ENCODE measurements at places on chromosomes 13 and 19.
A peak's percentile ranks its signal among the peaks of the same experiment; 100 is the strongest.

DNA sequence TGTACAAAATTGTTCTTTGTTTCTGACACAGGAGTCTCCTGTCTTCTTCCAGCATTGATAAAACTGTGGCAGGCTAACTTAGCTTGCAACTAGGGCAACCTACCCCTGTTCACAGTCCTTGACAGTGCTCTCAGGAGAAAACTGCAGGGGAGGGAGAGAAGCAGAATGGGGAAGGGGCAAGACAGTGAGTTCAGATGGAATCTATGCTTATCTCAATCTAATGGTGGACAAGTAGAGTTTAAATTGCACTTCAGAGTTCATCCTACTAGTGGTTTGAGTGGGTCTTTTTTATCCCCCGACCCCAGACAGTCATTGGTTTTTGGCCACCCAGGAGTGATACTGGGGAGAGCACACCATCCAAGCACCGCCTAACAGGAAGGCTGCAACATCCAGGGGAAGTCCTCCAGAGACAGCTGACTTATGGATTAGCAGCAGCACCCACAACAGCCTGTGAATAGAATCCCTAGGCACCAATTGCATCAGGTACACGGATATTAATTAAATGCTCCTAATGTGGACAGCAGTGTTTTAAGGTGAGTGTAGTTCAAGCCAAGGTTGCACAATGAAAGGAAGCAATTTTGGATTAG lies 236.6 kb downstream of the NHLRC3 start:
- DNase-seq, result no peak

- no peak for DNase-seq
These were observed 27.4 kb downstream of the NDFIP2 start for GRCh38 chr13:79508224-79508961.

GRCh38 chr19:15199661-15200552 lies 888 bp downstream of the NOTCH3 start:
- DNase-seq, result no peak

DNA sequence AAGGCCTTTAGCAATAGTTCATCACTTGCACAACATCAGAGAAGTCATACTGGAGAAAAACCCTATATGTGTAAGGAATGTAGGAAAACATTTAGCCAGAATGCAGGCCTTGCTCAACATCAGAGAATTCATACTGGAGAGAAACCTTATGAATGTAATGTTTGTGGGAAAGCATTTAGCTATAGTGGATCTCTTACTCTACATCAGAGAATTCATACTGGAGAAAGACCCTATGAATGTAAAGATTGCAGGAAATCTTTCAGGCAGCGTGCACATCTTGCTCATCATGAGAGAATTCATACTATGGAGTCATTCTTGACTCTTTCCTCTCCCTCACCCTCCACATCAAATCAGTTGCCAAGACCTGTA lies 19.8 kb downstream of the ZNF583 start:
- DNase-seq, result no peak

DNA sequence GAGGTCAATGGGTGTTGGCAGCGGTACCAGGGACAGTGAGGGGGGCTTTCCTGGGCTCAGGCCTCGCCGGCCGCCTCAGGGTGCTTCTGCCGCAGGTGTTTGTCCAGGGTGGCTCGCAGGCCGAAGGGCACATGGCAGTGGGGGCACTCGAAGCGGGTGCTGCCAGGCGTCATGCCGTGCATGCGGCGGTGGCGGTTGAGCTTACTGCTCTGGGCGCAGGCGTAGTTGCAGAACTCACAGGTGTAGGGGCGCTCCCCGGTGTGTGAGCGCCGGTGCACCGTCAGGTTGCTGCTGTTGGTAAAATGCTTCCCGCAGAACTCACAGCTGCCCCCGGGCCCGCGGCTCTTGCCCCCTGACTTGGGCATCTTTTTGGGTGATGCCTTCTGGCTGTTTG lies 4.7 kb downstream of the ZNF296 start:
- no peak for DNase-seq

DNA sequence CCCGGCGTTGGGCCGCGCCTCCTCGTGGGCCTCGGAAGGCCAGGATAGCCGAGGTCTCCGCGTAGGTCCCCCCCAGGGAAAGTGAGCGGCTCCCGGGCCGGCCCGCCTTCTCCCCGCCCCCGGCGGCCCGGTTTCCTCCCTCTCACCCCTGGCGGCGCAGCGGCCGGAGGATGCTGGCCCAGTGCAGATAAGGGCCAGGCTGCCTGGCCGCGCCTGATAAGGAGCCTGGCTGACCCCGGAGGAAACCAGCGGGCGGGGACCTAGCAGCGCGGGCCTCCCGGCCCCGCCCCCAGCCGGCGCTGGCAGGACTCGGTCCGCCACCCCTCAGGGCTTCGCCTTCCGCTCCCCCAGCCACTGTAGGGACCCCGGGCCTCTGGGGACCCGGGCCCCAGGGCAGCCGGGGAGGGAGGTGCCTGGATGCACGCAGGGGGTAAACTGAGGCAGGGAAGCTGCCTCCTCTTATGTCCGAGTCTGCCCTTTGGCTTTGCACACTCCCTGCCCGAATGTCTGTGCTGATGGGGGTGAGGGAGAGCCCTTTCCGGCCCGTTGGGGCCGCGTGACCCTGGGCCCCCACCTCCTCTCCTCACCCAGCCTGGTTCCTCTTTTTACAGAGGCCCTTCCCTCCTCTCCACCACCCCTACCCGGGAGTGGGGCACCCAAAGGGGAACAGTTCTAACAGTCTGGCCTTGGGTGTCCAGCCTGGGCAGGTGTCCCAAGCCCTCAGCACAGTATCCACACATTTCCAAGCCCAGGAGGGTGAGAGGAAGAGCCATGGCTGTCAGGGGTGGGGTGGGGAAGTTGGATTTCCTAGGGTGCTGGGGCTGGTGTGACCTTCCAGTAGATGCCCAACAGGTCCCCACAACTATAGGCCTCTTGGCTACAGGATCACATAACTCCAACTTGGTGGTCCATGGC lies at the start of gene LYL1:
Gene LYL1, minus strand, starts transcription at position 193 of the 915 bp plus-strand sequence. CDS start 1,687 bp downstream, outside the sequence.
- peak; percentile 75 for DNase-seq

GRCh38 chr19:5586300-5587070 lies 18.7 kb upstream of the TINCR start:
- no peak for DNase-seq

GRCh38 chr19:35518313-35518712 lies 4.9 kb upstream of the DMKN start:
- no peak for DNase-seq

DNA sequence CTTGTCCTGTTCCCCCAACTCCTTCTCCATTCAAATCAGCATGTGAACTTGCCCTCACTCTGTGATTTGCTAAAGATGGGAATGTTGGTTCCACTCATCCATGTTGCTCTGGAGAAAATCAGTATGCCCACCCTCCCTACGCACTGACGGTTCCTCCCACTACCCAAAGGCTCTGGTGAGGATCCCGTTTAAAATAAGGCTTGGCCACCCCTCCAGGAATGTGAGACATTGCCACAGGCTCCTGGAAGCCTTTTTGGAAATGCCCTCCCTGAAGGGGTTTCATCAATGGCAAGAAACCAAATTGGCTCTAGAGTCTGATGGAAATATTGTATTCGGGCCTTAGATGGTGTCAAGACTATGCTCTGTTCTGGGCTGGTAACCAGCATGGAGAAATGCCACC lies 187.3 kb downstream of the USP12 start:
- no peak for DNase-seq

GRCh38 chr19:58364146-58364545 lies 1.6 kb upstream of the ZNF497 start:
- DNase-seq, result no peak

DNA sequence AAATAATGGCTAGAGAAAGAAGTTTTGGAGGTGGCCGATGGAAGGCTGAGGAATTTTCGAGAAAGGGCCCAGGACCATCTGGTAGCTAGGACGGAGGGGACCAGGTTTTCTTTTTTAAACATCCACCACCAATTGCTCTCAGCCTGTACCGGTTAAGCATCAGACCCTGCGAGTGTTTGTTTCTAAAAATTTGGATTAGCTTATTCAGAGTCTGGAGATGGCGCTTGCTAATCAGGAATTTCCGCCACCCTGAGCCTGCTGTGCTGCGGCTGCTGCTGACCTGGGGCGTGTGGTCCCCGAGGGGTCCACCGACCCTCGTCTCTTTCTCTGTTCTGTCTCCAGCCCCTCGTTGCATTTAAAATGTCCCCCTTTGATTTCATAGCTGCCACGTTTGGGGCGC lies 2.0 kb downstream of the UHRF1 start:
- DNase-seq, result no peak

DNA sequence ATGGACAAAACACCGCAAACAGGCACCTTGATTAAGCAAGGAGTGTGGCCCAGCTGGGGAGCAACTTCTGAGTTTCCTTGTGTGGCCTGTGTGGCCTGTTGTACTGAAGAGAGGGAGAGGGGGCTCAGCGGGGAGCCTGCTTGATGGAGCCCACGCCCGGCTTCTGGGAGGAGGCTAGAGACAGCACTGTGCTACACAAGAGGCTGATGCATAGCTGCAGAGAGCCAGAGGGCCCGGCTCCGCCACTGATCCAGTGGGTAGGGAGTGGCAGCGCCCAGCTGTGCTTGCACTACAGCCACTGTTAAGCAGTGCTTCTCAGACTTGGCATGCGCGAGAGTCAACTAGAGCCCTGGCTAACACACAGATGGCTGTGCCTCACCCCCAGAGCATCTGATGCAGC lies 19.0 kb downstream of the LYL1 start:
- no peak for DNase-seq

DNA sequence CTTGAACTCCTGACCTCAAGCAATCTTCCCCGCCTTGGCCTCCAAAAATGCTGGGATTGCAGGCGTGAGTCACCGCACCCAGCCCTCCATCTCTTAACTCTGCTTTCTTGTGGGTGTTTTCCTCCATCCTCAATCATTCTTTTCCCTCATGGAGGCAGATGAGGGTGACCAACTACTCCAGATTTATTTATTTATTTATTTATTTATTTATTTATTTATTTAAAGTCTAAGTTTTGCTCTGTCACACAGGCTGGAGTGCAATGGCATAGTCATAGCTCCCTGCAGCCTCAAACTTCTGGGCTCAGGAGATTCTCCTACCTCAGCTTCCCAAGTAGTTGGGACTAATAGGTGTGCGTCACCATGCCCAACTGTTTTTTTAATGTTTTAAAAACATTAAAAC lies 14.9 kb downstream of the VAV1 start:
- DNase-seq, result no peak

- no peak for DNase-seq
These were observed 36.7 kb upstream of the C13orf46 start for GRCh38 chr13:114010401-114011101.

DNA sequence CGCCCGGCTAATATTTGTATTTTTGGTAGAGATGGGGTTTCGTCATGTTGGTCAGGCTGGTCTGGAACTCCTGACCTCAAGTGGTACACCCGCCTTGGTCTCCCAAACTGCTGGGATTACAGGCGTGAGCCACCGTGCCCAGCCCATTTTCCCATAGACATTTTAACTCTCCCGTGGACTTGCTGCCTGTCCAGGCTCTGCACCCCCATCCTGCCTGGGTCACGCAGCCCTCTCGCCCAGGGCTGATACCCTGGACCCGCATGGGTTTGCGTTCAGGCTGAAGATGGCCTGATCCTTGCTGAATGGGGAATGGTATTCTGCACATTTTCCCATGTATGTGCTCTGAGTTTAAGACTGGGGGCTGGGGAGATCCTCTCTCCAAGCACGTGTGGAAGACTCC lies 46.0 kb upstream of the RANBP3 start:
- peak; percentile 15 for DNase-seq

- DNase-seq, result no peak
These were observed 1.6 kb downstream of the ESD start for GRCh38 chr13:46795321-46795720.

DNA sequence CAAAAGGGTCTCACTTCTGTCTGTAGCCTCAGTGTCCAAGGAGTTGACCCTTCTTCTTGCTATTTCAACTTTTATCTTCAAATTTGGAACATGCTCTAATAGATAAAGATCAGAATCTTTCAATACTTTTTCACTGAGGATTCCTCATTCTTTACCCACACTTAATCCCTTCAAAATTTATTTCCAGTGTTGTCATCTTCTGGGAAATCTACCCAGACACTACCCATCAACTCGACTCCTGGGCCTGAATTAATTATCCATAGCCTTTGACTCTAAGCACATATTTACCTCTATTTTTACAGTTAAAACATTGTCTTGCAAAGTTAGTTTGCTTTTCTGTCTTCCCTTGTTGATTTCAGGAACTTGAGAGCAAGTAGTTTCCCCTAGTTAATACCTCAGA lies 1022.5 kb downstream of the PCDH9 start:
- no peak for DNase-seq

DNA sequence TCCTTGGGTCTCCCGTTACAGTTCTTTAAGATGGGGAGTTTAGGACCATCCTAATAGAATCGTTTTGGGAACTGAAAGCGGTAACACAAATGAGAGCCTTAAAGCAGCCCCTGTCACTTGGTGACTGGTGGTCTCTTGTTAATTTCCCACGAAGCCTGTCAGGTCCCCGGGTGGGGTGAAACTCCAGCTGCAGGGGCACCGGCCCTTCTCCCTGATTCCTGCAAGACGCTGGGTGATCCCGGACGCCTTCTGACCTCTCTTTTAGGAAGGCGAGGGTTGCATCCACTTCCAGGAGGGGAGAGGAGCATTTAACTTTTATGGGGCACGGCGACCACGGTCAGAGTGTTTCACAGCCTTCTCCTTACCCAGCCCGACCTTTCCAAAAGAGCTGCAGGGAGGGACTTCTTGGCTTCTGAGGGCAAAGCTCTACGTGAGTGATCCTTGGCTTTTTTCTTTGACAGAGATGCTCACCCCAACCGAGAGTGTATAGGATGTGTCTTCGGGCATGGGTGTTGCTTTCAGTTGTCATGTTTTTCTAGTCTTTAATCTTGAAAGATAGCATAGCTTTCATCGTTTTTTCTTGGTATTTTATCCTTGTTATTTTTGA lies 688 bp downstream of the ZNF225 start:
- DNase-seq, result peak; percentile 17

DNA sequence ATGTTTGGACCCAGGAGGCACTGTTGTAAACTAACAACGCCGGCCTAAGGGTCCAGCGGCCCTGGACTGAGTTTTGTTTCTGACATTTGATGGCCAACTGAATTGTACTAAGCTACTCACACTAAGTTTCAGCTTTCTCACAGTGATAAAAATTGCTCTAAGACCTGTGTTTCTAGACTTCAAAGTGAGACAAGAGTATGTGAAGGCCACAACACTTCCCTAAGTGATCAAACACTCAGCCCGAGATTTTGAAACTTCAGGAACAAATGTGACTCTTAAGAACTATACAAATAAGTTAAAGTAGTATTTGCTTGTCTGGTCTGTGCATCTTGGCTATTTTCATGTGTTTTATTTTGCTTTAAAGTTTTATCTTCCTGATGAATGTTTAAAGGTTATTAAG lies 30.2 kb downstream of the EFNB2 start:
- DNase-seq, result no peak

DNA sequence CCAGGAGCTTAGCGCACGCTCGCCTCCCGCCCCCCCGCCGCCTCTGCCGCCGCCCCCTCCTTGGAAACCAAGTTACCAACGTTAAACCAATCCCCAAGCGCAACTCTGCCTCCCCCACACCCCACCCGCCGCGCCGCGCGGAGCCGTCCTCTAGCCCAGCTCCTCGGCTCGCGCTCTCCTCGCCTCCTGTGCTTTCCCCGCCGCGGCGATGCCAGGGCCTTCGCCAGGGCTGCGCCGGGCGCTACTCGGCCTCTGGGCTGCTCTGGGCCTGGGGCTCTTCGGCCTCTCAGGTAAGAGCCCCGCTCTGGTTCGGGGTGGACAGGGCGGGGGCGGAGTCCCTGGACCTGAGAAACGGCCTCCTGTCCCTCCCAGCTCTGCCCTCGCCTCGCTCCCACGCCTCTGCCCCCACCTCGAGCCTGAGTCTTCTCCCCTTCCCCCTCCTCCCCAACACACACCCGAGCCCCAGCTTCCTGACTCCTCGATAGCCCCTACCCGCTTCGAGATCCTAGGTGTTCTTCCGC lies at the start of gene ICAM5:
Gene ICAM5, plus strand, starts transcription at position 117 of the 521 bp plus-strand sequence. Its CDS starts 92 bp downstream, at position 209.
- DNase-seq, result peak; percentile 59

- peak; percentile 89 for DNase-seq
These were observed 3.5 kb downstream of the YJEFN3 start for GRCh38 chr19:19531951-19532805.

All from mucosa of descending colon (tissue), 3 donors.